Suppressor macrophage (primary cell): ENCODE measurements at places on chromosomes 16 and 17.

DNA sequence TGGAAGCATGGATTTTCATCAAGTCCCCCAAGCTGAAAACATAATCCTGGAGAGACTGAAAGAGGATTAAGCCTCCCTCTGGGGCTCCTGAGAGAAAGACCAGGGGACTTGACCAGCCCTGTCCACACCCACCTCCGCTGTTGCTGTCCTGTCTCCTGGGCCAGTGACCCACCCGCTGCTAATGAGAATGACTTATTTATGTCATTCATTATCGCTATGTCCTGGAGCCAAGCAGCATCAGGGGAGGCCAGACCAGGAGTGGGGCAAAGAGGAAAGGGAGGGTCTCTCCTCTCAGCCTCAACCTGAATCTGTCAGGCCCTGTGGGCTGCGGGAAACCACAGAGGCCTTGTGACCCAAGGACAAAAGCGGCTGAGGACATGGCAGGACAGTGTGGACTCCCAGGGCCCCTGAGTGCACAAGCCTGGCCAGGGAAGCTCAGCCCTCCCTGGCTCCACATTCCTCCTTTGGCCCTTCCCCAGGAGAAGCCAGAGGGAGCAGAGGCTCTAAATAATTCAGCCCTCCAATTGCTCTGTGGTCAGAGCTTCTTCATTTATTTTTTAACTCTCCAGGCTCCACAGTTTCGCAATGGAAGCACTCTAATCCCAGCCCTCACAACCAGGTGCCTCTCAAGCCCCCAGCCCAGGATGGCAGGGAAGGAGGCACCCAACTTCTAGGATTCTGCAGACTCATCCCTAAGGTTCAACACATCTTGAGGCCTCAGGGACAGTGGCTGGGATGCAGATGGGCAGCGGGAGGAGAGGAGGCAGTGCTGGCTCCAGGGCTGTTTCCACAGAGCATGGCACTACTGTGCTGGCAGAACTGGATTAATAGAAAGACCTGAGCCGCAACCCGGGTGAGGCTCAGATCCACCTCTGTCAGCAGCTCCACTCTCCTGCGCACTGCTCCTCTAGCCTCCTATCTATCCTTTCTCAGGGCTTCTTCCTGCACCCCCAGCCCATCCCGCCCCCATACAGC lies 19.1 kb downstream of the CUEDC1 start:
- DNase-seq, result peak; percentile 30

DNA sequence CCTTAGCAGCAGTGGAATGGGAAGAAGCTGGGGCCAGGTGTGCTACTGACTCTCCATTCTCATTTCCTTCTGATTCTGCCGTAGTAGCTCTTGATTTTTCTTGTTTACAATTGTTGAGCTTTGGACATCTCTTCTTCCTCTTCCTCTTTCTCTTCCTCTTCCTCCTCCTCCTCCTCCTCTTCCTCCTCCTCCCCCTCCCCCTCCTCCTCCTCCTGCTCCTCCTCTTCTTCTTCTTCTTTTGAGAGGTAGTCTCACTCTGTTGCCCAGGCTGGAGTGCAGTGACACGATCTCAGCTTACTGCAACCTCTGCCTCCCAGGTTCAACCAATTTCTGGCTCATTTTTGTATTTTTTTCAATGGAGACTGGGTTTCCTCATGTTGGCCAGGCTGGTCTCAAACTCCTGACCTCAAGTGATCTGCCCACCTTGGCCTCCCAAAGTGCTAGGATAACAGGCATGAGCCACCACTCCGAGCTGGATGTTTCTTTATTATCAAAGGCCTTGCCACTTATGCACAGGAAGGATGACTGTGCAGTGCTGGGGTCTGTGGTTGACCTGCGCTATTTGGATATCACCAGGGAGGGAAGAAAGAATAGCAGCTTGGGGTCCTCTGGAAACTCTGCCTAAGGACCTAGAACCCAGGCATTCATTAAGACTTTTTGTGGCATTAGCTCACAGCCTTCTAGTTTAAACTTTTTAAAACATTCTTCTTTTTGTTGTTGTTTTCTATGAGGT lies 127.8 kb upstream of the KCNJ16 start:
- no peak for DNase-seq

- DNase-seq, result no peak
Observed at GRCh38 chr17:49406421-49407061, 8.1 kb downstream of the PHB1 start.

DNA sequence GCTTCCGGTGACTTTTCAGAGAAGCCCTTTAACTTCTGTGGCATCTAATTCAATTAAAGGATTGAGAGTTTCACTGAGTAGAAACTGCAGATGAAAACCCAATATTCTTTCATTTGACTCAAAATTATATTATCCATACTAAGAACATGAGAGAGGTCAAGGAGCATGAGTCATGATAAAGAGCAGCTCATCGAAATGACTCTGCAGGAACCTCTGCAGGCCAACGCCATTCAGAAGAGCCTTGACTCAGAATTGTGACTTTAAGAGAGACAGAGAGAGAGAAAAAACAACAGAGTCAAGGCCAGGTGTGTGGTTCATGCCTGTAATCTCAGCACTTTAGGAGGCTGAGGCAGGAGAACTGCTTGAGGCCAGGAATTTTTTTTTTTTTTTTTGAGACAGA lies 417.2 kb upstream of the XYLT1 start:
- DNase-seq, result no peak

- peak; percentile 74 for DNase-seq
Observed at GRCh38 chr17:57009737-57010445, 32.0 kb downstream of the SCPEP1 start.

DNA sequence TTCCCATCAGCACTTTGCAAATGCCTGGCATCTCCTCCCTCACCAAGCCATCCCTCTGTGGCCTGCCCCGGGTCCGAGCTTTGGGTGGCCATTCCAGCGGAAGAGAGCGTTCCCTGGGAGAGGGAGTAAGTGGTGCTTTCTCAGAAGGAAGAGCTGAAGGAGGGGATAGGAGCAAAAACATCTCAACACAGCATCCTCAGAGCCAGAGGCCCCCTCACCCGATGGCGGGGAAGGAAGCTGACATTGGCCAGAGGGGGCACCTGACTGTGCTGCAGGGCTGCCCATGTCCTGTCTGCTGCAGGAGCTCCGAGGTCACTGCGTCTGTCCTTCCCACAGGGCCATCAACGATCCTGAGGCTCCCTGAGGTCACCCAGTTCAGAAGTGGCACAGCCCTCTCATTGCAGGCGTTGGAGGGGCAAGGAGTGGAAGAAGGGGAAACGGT lies 427 bp upstream of the TLCD3B start:
- DNase-seq, result no peak

- DNase-seq, result no peak
Observed at GRCh38 chr17:31256936-31257335, 40.1 kb downstream of the OMG start.

DNA sequence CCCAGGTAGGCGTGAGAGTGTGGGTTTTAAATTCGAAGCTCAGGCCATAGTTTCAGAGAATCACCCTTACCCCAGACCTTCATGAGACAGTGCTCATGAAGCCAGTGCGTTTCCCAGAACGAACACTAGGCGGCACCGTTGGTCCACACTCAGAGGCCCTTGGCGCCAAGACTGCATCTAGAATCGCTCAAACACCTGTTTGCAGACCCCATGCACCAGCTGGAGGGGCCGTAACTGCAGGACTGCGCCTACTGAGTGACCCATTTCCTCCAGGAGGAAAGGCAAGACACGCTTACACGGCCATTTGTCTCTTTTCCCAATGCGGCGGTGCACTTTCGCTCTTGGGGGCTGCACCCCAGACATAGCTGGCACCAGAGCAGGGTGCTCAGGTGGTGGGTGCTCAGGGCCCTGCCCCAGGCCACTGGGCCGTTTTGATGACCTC lies 34.0 kb downstream of the ADGRG5 start:
- DNase-seq, result peak; percentile 86

DNA sequence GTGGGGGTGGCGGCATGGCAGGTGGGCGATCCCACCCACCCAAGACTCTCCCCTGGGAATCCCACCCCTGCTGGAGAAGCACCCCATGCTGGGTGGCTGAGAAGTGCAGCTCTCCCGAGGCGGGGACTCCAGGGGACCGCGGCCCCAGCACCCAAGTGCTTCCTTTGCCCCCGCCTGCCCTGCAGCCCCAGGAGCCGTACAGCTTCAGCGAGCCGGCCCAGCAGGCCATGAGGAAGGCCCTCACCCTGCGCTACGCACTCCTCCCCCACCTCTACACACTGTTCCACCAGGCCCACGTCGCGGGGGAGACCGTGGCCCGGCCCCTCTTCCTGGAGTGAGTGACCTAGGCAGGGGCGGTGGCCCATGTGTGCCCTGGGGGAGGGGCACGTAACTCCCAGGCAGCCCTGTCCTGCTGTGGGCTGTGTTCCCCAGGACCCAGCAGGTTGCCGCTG lies 11.7 kb downstream of the GAA start:
- DNase-seq, result no peak

DNA sequence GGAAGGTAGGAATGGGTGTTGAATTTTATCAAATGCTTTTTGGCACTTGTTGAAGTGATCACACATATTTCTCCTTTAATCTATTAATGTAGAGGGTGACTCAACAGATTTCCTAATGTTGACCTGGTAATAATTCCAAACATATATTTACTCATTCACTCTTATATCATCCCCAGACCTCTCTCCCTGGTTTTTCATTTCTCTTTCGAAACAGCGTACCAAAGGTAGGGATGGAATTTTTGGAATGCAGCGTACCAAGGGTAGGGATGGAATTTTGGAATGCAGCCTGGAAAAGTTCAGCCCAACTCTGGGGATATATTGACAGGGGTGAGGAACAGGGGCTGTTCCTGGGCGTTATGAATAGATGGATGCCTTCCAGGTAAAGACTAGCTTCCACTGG lies 7.3 kb downstream of the KIF18B start:
- DNase-seq, result no peak

DNA sequence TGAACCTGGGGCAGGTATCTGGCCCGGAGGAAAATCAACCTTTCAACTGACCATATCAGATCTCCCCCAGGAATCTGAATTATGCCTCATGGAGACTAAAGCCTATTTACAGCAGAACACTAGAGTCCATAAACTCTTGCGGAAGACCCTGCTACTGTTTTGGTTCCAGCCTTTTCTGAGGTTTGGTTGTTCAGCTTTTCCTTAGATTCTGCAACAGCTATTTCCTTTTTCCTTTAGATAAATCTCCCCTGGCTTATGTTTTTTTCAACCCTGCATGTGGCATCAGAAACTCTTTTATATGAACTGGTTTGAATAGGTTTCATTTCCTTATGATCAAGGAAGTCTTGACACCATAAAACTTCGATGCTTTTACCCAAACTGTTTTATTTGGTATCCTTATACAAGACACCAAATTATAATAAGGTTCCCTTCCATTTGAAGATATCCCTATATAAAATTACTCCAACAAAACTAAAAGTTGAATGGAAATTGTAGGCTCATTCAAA lies 13.1 kb downstream of the SPOP start:
- no peak for DNase-seq

DNA sequence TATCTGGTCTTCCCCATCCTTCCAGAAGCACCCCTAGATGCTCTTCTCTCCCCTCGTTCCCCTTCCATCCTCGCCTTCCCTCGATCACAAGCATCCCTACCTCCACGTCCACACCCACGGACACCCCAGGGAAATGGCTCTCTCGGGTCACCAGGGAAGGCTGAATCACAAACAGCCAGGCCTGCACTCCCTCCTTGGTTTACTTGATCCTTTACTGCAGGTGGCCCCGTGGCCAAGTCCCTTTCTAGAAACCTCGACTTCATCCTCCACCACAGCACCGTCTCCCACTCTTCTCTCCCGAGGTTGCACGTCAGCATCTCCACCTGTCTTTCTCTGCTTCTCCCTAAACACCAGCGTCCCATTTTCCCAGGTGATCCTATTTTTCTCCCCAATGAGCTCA lies 6.5 kb upstream of the RBFOX3 start:
- no peak for DNase-seq

DNA sequence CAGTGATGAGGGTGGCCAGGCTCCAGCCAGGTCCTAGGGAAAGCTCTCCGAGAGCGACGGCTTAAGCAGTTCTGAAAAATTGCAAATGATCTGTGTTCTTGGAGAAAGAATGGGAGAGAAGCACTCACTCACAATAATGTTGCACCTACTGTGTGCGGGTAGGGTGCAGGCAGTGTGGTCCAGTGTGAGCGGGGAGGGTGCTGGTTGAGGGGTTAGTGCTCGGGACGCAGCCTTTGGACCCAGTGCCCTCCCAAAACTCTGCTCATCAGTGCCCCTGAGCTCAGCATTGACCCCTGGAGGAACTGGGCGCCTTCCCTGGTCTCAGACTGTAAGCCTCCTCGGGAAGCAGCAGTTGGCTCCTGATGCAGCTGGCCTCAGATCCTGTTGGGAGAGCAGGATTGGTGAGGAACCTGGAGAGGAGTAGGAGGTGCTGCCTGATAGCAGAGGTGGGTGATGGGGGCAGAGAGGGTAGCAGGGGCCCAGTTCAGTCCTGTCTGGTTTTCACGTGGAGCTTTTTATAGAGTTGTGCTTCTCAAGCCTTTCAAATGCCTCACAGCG lies 23.6 kb upstream of the ZNF750 start:
- no peak for DNase-seq

- peak; percentile 67 for DNase-seq
Observed at GRCh38 chr16:22638393-22639206, 127.9 kb downstream of the NPIPB5 start.

DNA sequence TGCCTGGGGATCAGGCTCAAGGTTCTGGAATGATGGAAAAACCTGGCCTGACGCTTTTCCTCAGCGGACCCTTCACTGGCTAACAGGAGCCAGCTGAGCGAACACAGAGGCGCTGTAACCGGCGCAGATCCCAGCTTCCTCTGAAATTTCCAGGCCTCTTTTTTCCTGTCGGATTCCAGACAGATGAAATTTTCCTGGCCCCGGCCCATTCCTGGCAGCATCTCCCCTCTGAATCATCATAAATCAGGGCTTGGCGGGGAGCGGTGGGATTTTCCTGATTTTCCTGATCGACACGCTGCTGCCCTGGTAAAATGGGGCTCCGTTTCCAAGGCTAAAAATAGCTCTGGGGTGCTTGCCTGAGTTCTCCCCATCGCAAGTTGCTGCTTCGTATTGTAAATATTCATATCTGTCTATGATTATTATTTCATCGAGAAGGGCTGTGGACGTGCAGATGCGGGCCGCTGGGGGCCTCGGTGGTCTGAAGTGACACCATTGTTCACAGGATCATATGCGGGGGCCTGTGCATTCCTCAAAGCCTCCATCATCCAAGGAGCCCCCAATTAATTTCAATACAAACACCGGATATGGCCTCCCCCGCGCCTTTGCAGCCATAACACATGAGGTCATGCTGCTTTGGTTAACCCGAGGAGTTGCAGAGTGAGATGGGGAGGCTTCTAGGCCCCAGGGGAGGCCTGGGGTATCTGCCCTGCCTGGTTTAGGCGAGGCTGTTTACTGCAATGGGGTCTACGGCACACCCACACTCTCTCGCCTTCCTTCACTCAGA lies 45.8 kb upstream of the ETV4 start:
- DNase-seq, result no peak

DNA sequence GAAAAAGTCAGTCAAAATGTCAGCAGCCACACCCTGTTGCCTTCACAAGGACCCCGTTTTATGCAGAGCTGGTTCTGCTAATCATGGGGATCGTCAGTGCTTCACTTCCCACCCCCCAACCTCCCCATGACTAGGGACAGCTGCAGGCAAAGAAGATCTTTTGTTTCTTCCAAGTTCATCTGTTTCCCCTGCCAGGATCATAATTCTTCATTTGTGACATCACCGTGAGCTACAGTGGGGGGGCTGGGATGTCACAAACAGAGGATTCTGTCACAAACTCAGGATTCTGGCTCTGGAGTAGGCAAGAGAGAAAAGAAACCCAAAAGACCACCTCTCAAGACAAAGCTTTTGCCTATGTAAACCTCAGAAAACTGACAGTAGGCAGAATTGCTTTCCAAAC lies 24.7 kb downstream of the DNAJC7 start:
- no peak for DNase-seq
